ENCODE measurements at places on chromosomes 5 and 9.

DNA sequence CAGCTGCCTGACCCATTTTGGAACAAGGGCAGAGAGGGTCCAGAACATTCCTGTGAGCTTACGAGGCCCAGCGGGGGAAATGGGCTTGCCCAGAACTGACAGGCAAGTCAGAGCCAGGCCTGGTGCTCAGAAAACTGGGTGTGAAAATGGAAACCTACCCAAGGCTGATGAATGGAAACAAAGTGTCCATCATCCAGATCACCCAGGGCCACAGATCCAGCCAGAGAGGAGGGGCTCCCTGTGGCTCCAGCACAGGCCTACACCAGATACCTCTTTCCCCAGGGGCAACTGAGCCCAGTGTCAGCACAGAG is 3.1 kb downstream of the CLTB start:
- DNase-seq, result no peak

DNA sequence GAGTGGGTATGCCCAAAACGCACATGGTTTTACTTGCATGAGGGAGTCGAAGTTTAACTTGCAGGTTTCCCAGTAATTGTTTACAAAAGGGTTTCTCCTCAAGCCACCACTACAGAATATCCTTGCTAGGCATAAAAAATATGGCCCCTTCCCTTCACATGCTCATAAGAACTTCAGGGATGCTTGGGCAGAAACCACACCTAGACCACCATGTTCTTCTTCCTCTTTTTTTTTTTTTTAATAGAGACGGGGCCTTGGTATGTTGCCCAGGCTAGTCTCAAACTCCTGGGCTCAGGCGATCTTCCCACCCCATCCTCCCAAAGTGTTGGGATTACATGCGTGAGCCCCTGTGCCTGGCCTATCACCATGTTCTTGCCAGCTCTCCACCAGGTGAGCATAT is 18.6 kb upstream of the PLIN2 start:
- no peak for DNase-seq

GRCh38 chr5:1470762-1471211 is 25.5 kb upstream of the SLC6A3 start:
- no peak for DNase-seq

DNA sequence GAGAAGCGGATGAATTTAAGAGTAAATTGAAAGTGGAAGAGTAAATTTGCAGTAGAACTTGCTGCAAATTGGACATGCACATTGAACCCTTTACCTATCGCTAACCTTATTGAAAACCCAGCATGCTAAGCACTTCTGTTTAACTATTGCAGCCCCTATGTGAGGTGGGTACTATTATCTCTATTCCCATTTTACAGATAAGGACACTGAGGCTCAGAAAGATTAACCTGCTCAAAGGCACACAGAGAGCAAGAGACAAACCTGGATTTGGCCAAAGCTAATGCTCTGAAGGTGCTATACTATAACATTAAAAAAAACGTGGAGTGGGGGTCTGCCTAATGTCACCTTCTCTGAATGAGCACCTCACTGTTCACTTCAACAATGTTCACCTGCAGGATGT is 21.0 kb downstream of the SH3RF2 start:
- no peak for DNase-seq

DNA sequence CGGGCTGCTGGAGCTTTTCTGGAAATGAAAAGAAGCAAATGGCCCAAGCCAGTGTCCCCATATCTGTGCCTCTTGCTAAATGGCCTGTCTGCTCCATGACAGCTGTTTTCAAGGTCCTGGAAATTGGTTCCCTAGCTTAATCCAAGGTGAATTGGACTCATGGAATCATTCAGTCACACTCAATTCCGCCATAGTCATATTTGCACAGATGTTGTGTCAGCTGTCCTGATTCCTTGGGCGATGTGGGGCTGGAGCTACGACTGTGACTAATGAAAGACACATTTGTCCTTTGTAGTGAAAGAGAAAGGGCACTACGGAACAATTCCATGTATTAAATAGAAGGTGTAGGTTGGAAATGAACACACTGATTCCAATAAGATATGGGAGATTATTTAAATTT is 102.9 kb upstream of the MEGF10 start:
- DNase-seq, result no peak

DNA sequence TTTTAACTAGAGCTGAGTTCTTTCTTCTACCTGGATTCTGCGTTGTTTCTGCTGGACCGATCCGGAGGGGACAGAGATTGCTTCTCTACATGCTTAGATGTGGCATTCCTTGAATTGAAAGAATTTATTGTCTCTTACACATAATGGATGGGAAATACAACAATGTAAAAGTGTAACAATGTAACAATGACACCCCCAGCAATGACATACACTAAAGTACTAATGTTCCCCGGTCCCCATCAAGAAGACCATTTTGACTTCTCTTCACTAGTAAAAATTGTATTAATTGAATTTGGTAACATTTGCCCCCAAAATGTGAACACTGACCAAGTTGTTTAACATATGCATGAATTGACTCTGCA is 760.2 kb downstream of the TAF11L14 start:
- no peak for DNase-seq

DNA sequence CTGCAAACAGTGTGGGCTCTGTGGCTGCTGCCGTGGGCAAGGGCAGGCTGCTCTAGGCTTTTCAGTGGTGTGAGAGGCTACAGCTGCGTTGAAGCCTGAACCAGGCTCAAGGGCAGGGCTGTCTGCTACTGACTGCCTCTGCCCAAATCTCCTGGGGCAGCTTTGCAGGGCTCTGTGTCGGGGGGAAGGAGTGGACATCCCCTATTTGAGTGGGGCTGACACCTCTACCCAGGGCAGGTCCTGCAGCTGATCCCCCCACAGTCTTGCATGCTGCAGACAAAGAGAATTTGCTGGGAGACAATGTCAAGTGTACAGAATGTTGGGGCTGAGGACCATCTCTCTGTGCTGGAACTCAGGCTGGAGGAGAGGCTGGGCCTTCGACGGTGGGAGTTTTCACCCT is 240.2 kb downstream of the PBX3 start:
- DNase-seq, result no peak

DNA sequence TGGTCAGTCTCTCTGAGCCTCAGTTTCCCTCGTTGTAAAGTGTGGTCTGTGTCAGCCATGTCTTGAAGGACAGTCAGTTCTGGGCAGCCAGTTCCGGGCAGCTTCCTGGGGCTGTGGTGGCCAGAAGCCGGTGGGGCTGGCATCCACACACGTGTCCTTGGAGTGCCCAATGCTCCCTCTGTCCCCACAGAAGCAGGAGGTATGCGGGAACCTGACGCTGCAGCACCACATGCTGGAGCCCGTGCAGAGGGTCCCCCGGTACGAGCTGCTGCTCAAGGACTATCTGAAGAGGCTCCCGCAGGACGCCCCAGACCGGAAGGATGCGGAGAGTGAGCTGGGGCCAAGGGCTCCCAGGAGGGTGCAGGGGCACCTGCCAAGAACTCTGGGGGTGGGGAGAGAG is 48.4 kb upstream of the SUSD3 start:
- DNase-seq, result no peak

All from ACHN (cell line).